ENCODE measurements at places on chromosomes 1 and 21.

GRCh38 chr1:147771226-147772125 is 11.1 kb upstream of the GJA5 start:
- DNase-seq: peak; percentile 28

DNA sequence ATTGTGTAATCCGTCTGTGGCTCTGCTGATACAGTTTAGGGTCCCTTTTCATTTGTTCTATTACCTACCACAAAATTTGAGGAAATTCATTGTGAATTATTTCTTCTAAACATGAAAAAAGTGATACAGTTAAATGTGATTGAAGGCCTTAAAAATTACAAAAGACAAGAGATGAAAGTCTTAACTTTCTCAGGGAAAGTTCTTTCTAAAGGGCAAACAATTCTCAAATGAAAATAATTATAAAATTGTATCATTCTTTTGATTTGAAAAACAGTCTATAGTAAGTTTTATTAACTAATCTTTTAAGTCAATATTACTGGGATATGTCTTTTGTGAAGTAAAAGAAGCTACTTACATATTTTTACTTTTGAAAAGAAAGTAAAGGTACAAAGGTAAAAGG is 57.4 kb upstream of the SCYL3 start:
- no peak for DNase-seq

- DNase-seq: no peak
Observed at GRCh38 chr1:191508239-191508638, 650.0 kb upstream of the RGS18 start.

- no peak for DNase-seq
Observed at GRCh38 chr1:31647106-31647505, 2.4 kb upstream of the PEF1 start.

- peak; percentile 84 for DNase-seq
Observed at GRCh38 chr1:155078469-155079209, at the start of gene EFNA3. EFNA3 (plus strand) TSS chr1:155078837; CDS start chr1:155078942, 105 bp downstream.

DNA sequence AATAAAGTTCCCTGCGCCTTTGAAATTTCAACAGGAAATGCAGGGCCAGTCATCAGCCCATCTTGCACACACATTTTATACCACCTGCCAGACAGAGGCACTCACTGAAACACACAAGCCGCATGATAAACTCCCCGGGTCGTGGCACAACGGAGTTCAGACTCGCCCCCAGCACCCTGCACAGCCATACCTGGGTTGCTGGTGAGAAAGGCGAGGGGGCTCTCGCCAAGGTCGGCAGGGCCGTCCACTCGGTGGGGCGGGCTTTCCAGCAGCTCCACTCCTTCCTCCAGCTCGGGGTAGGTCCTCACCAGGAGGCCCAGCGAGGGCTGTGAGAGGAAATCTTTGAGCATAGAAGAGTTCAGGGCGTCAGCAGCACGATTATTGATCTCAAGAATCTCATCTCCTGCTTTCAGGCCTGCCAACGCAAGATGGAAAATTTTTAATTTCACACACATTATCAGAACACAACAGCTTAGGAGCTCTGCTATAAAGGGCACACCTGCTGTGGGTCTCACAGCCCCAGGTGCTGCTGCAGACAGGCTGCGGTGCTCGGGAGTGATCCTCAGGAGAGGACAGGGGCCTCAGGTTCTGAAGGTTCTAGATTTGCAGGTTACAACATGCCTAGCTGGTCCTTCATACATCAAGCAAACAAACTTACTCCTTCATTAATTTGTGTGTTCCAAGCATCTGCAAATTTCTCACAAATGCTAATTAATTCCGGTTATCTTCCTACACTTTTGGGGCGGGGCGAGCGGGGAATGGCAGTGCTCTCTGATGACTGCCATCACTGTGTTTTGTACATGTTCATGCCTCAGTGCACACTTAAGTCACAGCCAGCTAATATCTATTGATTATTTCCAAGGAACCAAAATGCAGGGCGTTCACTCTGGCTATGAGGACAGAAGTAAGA is 144.2 kb upstream of the KRTAP19-8 start:
- peak; percentile 80 for DNase-seq

DNA sequence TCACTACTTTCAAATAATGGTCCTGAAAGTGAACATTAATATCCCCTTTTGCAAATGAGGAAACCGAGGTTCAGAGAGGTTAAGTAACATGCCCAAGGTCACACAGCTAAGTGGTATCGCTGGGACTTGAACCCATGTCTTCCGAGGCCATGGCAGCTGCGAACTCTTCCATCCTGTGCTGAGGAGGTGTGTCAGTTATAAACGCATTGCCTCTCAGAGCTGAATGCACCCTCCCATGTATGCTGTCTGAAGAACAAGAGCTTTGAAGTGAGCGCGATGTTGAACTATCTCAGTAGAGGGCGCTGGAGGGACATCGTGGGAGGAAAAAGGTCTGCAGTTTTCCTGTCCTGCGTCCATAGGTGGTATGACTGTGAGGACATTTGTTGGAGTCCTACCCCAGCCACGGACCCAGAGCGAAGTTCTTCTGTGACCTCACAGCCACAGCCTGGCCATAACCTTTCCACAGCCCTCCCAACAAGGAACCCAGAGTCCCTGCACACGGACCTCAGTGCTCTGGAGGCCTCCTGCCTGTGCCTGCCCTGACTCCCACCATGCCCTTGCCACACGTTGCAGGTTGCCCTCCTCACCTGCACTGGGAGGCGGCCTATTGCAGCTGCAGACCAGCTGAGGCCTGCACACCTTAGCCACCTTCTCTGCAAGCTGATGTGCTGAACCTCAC is 7.5 kb downstream of the MYOC start:
- DNase-seq: peak; percentile 79

DNA sequence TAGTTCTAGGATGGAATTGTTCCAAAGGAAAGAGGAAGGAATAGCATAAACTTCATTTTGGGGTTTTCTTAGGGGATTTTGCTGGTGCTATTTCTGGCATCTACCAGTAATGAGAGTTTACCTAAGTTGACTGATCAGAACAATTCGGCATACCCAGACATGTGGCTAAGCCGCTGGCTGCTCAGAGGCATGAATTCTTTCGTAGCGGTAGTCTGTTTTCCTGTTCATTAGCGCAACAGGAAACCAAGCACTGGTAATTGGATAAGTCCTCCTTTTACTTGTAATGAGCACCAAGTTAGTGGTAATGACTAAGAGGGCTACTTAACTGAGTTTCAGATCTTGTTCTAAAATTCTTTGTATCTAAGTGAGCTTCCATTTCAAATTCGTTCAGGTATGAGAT is 38.6 kb downstream of the C21orf91 start:
- peak; percentile 35 for DNase-seq

Data from activated T-cell treated with anti-CD3 and anti-CD28 coated beads, Interleukin-2, amount 50 U/mL, for 48 hours (primary cell).